Mammary epithelial cell (primary cell): ENCODE measurements at places on chromosomes 1 and 21. TPM values are rescaled to one million over a fixed set of nuclear protein-coding genes. Genes with fewer than 3 reads are reported as not detected.

DNA sequence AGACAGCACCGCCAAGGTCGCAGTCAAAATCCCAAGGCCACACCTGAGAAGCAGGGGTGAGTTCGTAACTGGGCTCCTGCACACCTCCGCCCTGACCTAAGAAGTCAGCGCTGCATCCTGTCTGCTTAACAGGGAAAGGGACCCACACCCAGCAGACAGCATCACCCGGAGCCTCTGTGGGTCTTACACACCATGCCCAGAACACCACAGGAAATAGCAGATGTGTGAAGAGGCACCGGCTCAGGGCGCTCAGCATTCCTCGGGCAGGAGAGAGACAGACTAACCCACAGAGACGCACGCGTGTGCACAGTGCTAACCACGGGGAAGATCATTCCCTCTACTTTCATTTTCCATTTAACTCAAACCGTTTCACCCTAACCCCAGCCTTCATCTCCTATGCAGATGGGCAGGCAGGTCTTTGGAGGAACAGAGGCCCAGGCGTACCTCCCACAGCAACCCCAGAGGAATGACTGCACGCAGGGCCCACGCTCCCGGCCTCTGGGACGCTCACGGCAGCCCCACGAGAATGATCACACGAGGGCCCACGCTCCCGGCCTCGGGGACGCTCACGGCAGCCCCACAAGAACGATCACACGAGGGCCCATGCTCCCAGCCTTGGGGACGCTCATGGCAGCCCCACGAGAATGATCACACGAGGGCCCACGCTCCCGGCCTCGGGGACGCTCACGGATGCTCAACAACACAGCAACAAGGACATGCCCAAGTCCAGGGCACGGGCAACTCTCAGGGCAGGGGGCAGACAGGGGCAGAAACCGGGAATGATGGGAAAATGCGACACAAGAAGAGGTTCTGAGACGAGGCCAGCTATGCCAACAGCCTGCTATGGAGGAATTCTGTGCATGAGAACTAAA is 20.9 kb downstream of the POFUT2 start:
- DNase-seq: no peak

The NID1 gene
- 21.3 TPM for total RNA-seq

DNA sequence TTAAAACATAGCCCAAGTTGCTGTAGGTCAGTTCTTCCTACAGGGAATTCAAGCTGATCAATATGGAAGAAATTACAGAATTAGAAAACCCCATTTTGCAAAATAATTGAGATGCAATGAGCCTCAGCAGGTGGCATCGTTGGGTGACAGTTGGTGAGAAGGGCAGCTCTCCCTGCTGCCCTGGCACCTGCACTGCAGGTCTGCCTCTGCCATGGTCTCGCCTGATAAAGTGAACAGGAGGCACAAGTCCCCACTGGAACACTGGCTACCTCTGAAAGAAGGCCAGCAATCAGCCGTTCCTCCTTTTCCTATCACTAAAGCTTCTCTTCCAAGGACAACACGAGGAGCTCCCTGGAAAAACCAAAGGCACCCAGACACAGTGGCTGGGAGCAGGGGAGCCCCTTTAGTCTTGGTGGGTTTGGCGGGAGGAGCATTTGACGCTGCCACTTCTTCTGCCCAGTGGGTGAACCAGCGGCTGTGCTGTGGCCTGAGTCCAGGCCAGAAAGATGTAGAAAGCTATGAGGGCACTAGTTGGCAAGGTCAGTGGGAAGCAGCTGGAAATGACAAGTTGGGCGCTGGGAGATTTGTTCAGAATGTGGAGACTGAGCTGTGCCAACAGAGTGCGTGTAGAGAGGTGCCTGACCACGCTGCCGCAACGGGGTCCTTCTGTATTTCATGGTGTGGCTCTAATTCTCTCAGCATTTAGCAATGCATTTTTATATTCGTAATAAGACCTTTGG is 93.1 kb downstream of the RIPK4 start:
- DNase-seq: no peak

- peak; percentile 26 for DNase-seq
These were observed 31.1 kb upstream of the MTF1 start for GRCh38 chr1:37890378-37891014.

The ACTN2 gene
- total RNA-seq: 0.17 TPM

GRCh38 chr1:218171302-218171893 is 113.7 kb upstream of the RRP15 start:
- peak; percentile 16 for DNase-seq

DNA sequence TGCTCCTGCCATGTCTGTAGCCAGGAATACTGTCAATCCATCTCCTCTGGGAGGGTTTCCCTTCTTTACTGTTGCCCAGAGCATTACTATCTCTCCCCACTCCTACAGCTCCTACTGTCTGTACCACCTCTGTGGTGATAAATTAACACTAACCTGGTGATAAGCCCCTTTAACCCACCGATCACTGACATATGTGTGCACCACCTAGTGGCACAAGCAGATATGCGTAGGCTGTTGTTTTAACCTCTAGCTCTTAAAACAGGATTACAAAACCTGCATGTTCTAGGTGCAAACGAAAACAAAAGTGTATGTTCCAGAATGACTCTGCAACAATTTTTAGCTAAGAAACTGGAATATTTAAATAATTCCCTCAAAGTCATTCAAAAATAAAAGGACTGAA is 93.9 kb upstream of the BEND5 start:
- DNase-seq: no peak

The ASCL5 gene
- total RNA-seq: not detected in 2 replicates

- peak; percentile 21 for DNase-seq
These were observed 39.6 kb upstream of the LDLRAP1 start for GRCh38 chr1:25503551-25504426.

DNA sequence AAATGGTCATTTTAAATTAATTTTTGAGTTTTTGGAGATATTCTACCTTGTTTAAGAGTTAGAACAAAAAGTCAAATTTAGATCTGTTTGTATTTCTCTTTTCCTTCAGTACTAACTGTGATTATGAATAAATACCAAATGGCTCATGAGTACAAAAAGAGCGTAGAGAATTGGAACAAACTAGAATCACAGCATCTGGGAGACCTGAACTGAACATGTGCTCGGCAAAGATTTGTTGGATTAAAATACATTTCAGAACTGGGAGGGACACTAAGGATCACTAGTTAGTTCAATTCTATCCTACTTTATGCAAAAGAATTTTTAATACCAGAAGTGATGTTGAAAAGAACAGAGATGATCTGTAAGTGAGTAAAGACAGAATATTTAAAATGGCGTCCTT is 19.5 kb downstream of the OLFM3 start:
- DNase-seq: no peak

DNA sequence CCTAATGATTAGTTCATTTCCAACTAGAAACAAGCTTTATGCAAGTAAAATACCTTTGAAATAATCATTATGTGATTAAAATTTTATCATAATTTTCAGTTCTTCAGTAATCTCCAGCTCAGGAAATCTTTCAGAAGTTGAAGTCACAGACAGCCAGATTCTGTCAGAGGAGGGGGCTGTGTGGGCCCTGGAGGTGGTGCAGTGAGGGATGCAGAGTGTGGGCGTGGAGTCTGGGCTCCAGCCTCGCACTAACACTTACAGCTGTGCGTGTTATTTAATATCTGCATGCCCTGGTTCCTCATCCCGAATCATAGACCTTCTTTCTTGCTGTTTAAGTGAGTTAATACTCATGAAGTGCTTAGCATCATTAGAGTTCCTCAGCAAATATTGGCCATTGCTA is 23.9 kb downstream of the WDR64 start:
- DNase-seq: no peak

The BNIPL gene
- 0.17 TPM for total RNA-seq

- DNase-seq: peak; percentile 80
These were observed 200.7 kb upstream of the RAB4A start for GRCh38 chr1:229070168-229070567.

DNA sequence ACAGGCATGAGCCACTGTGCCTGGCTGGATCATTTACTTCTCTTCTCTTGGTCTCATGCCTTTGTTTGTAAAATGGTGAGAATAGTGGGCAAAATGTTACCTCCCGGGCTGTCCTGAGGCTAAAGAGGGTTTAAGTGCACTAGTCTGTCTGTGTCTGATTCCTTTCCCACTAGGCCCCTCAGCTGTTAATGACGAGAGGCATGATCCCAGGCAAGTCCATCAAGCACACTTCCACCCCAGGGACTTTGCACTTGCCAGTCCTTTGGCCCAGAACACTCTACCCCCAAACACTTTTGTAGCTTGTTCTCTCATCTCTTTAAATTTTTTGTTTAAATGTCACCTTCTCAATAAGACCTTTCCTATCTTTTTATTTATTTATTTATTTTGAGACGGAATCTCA is 13.8 kb upstream of the EPB41 start:
- no peak for DNase-seq

The ALG6 gene
- total RNA-seq: 5.7 and 8.2 TPM in 2 replicates

GRCh38 chr1:155657463-155657862 is 31.1 kb downstream of the YY1AP1 start:
- no peak for DNase-seq

The KMO gene
- 15.3 TPM for total RNA-seq

The PROX1 gene
- 0.35 and 1.3 TPM in 2 replicates for total RNA-seq

DNA sequence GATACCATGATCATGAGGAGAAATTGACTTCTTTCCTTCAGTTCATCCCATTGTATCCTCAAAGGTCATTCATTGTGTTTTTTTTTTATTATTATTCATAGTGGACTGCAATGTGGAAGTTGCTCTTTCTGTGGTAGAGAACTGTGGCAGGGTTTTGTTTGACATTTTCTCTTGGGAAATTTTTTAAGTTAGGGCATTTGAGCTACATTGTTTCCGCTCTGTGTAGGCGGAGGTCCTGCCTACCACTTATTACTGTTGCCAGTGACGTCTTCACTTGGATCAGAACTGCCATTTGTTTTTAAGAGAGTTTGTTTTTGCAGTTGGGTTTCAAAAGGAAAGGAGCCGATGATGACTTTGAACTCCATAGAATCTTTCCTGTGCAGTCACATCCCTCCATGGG is 287.4 kb upstream of the FMN2 start:
- DNase-seq: no peak

The DEPDC1 gene
- 11.4 and 24.1 TPM in 2 replicates for total RNA-seq

GRCh38 chr1:89908672-89909436 is 86.1 kb upstream of the ZNF326 start:
- DNase-seq: peak; percentile 74

The SPRR2B gene
- total RNA-seq: not detected

The AHCTF1 gene
- 31.7 TPM for total RNA-seq

- DNase-seq: no peak
These were observed 13.7 kb downstream of the ADARB1 start for GRCh38 chr21:45088116-45088515.

GRCh38 chr1:230878591-230878990 is 10.3 kb upstream of the C1orf198 start:
- no peak for DNase-seq

The ZBTB37 gene
- 5.6 and 7.0 TPM in 2 replicates for total RNA-seq

The CSF1 gene
- total RNA-seq: 29.5 TPM

DNA sequence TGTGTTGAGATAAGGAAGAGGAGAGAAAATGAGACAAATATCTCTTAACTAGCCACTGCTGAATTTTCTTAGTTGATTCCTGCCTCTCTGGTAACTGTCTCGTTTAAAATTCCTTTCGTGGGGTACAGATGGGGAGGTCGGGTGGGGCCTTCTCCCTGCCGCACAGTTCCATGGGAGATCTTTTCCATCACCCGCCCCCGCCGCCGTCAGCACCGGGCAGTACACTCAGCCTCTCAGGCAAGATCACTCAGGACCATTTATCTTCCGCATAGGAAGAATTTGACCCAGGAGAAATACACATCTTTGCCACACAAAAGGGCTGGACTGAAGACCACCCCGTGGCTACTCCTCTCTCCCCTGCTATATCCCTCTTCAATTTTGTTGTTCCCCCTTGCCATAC is 2.3 kb upstream of the VPS26C start:
- DNase-seq: no peak

GRCh38 chr1:107451715-107452114 is 310.9 kb downstream of the NTNG1 start:
- no peak for DNase-seq

DNA sequence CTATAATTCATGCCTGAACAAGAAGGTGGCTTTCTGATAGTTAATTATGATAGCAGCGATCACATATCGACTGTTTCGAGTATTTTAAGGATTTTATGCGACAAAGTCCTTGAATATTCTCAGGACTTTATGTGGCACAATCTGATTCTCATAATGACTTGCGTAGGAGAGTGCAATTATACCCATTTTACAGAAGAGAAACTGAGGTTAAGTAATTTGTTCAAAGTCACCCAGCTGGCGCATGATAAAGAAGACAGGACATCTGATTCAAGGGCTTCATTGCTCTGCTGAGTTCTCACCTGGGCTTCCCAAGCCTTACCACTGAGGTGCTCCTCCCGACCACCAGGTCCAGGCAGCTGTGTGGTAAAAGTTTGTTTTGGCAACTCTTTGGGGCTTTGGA is 1.8 kb downstream of the CRCT1 start:
- no peak for DNase-seq

DNA sequence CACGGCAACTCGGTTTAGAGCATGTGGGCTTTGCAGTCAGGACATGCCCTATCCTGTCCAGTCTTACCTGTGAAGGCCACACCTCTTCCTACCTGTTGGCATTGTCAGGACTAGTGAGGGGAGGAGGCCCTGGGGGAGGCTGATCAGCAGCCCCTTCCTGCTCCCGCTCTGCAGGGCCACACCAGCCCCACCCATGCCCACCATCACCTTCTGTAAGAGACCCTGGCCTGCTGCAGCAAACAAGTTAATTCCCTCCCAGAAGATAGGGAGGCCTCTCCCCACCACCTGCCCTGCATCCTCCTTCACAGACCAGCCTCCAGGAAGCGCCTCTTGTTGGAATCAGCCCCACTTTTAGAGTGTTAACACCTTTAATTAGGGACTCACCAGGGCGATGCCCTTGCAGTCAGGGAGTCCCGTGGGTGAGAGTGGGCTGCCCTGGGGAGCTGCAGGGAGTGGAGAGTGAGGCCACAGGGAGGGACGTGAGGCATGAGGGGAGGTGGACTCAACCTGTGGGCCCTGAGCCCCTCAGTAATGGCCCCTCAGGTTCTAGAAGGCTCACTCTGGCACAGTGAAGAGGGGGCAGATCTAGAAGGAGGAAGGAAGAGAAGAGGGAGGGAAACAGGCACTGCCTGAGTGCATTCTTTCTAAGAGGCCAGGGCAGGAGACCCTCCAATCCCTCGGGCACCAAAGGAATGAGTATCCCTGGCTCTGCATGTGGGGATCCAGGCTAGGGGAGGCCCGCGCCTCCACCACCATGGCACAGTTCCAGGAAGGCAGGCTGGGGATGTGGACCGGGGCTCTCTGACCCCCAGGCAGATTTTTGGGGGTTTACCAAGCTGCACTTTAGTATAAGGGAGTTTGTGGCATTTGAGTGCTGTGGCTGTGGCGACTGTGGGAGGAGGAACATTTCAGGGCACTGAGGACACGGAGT is 8.2 kb downstream of the UMODL1 start:
- peak; percentile 53 for DNase-seq

The MAB21L3 gene
- total RNA-seq: 1.4 and 2.8 TPM in 2 replicates

GRCh38 chr1:15628003-15628402 is 10.7 kb downstream of the DDI2 start:
- DNase-seq: no peak

GRCh38 chr21:37412603-37413360 is 46.2 kb downstream of the DYRK1A start:
- DNase-seq: no peak

GRCh38 chr1:34872133-34872503 is 12.6 kb upstream of the SMIM12 start:
- DNase-seq: no peak
